ENCODE measurements at places on chromosomes 11 and 22. TPM values are rescaled to one million over a fixed set of nuclear protein-coding genes. Genes with fewer than 3 reads are reported as not detected.

- DNase-seq, result no peak
These were observed 68.5 kb upstream of the NARS2 start for GRCh38 chr11:78642979-78643675.

DNA sequence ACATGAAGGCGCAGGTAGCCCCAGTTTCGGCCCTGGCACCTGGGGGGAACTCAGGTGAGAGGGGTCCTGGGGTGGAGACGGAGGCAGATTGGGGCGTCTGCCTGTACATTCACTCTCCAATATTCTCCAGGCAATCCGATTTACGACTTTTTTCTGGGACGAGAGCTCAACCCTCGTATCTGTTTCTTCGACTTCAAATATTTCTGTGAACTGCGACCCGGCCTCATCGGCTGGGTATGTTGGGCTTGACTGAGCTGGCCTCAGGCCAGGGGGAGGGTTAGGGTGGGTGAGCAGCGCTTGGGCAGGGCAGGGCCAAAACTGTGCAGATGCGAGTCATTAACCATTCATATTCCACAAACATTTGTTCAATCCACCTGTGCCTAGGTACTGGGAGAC lies 1.7 kb downstream of the TM7SF2 start:
- no peak for DNase-seq

GRCh38 chr11:12802418-12803085 lies 128.3 kb downstream of the TEAD1 start:
- no peak for DNase-seq

GRCh38 chr11:9741260-9741659 lies 77.4 kb downstream of the SWAP70 start:
- no peak for DNase-seq

GRCh38 chr11:88620568-88621130 lies 283.1 kb upstream of the CTSC start:
- no peak for DNase-seq

DNA sequence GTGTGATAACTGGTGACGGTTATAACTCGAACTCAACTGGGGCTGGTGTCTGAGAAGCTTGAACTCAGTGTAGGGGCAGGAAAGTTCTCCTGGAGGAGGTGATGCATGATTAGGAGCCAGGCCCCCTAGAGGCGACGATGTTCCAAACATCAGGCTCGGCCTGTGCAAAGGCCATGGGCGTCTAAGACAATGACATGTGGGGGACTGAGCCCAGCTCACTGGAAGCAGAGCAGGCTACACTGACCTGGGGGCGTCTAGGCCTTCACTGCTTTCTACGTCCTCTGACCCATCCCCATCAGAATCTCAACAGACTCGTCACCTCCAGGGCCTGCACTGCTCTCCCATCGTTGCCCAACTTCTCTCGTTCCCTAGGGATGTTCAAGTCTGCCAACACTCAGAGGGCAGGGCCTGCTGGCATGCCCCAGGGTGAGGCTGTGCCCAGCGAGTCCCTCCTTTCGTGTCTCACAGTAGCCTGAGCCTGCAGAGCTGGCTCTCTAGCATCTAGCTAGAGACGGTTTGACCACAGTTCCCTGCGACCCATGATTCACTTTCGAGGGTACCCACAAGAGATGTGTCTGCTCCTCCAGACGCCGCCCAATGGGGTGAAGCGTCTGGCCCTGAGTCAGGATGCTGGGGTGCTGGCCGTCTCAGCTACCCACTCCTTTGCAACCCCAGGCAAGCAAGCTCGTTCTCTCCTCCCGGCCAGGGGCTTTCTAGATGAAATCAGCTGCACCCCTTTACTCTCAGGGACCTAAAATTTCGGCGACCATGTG lies 1.1 kb upstream of the ATG16L2 start:
- DNase-seq, result peak; percentile 53

- no peak for DNase-seq
These were observed 57.2 kb downstream of the SBF1 start for GRCh38 chr22:50417411-50418210.

The LRRC10B gene
- total RNA-seq, result not detected

The BAIAP2L2 gene
- 1.3 TPM for total RNA-seq

The ACTN3 gene
- total RNA-seq, result not detected

The CHRM4 gene
- 4.8 TPM for total RNA-seq

The MAJIN gene
- not detected for total RNA-seq

The ANGPTL5 gene
- total RNA-seq, result not detected

Measured in T-helper 17 cell (primary cell).